ENCODE measurements at places on chromosomes 3 and 15.

- no peak for DNase-seq
These were observed 132.2 kb downstream of the GREM1 start for GRCh38 chr15:32849769-32850668.

GRCh38 chr15:85133709-85134108 lies 152.1 kb downstream of the PDE8A start:
- no peak for DNase-seq

- DNase-seq, result no peak
These were observed 86.7 kb upstream of the ANKRD34C start for GRCh38 chr15:79195802-79196201.

DNA sequence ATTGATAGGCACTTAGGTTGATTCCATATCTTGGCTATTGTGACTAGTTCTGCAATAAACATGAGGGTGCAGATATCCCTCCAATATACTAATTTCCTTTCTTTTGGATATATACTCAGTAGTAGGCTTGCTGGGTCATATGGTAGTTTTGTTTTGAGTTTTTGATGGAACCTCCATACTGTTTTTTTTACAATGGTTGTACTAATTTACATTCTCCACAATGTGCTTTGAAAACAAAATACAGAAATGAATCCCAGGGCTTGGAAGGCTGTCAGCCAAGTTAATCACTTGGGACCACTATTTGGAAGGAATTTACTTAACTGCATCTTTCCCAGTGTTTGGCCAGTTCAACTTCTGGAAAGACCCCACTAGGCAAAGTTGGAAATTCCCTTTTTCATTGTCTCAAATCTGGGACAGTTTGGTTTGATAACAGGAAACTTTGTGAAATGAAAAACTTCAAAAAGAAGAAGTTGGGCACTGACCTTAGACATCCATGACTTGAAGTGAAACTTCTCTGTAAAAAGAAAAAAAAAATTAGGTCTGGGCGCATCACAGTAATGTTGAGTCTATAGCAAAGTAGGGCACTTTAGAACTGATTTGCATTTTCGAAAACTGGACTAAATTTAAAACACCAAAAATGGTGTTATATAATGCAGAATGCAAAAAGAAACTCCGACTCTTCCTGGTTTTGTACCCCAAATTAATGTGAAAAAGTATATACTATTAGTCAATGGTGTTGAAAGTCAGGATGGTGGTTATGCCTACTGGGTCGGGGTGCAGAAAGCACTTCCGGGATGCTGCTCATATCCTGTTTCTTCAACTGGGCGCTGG lies 6.0 kb downstream of the CTSH start:
- no peak for DNase-seq

DNA sequence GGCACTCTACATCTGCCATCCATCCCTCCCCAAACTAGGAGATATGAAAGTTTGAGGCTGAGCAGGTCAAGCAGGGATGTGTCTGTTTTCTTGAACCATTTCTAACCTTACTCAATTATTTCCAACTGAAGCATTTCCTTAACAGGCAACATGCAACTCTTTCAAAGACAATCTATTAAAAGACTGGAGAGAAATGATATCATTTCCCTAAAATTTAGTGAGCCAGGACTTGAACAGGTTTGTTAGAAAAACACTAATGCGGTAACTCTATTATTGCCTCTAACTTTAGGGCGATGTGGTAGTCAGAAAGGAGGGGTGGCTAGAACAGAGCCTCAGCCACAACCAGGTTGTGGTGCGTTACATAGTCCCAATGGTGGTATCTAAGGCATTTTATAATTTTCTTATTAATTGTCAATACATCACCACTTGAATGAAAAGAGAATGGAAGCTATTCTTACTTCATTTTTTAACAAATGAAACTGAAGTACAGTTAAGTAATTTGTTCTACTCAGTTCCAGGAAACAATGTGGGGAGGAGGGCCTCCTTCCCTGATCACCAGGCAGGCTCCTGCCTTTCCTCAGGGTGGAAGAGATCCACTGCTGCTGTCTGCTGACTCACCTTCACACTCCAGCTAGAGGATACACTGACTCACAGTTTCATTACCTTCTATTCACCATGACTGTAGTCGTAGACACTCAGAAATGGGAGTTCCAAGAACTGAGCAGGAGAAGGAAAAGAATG lies 22.8 kb downstream of the MYO1E start:
- peak; percentile 35 for DNase-seq

- no peak for DNase-seq
These were observed 62.9 kb downstream of the CMTM8 start for GRCh38 chr3:32301426-32301825.

DNA sequence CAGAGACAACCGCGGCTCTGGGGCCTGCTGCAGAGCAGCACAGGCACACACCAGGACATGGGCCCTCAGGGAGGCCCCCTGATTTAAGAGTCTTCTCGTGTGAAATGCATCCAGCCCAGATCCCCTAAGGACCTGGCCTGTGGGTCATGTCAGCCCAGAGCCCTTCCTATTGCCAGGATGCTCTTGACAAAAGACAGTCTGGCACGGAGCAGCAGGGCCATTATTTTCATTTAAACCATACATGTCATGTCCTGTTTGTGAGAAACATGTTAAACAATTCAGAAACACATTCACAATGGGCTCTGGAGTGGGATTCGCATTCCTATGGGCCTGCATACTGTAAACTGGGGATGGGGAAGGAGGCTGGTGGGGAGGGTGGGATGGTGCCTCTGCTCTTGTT lies 367.4 kb upstream of the WNT5A start:
- DNase-seq, result no peak

- DNase-seq, result no peak
These were observed 199.1 kb downstream of the LRRN1 start for GRCh38 chr3:3998140-3998922.

DNA sequence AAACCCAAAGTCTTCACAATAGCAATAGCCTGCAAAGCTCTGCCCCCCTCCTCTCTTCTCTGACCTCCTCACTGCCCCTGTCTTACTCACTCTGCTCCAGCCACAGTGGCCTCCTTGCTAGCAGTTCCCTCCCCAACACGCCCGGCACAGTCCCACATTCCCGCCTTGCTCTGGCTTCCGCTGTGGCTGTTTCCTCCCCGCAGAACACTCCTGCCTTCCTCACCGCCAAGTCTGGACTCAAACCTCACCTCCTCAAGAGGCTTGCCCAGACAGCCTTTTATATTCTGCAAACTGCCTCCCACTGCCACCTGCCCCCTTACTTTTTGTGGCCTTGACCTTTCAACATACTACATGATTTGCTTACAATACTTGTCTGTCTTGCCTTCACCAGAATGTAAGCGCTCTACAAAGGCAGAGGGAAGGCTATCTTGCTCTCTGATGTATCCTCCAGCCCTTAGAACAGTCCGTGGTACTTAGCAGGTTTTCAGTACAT lies 406 bp upstream of the MPI start:
- DNase-seq, result no peak

GRCh38 chr15:60416484-60416883 lies 18.7 kb upstream of the ANXA2 start:
- no peak for DNase-seq

DNA sequence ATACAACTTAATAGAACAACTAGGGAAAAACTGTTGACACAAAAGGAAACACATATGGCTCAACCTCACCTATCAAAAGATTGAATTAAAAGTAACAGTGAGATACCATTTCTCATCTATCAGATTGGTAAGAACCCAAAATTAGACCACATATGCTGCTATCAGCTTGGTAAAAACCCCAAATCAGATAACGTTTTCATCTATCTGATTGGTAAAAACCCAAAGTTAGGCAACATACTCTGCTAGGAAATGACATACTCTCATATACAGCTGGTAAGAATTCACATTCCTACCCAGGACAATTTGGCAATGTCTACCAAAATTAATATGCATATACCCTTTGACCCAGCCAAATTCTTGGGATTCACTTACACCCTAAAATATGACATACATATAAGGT lies 26.3 kb downstream of the NRG4 start:
- no peak for DNase-seq

DNA sequence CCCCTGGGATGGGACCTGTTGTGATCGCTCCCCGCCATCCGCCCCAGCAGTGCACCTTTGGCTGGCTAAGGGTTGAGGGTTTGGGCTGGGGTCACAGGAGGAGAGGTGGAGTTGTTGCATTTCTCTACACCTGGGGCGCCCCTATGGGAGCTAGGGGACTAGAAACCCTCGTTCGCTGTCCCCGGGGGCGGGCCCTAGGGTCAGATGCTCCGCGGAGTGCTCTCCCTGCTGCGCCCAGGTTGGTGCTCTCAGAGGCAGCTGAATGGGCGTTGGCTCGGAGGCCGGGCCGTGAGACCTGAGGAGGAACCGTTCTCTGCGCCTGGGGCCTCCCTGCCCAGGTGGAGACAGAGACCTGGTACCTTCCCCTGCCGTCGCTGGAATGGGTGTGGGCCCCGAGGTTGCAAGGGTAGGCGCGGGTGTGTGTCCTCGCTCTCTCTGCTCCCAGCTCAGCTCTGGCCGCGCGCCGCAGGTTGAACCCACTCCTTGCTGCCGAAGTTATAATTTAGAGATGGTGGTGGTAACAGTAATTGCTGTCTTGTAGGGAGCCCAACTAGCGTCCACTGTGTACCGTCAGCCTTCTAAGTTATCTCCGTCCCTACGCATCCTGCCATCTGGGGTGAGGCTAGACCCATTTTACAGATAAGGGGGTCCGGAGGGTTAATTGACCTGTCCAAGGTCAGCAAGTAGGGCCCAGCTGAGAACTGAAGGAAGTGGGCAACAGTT lies 965 bp downstream of the FLNB start:
- no peak for DNase-seq

DNA sequence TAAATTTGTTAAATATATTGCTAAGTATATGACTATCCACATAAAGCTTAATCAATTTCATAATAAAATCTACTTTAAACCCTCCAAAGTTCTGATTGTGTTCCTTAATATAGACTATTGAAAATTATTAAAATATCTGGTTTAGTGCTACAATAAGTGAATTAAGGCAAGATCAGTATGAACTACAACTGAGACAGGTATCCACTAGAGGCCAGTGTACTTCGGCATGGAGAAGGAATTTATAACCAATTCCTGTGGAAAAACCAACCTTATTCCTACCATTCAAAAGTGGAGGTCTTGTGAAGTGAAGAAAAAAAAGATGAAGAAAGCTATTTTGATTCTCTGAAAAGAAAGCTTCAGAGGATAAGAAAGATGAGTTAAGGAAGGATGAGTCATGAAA lies 237.7 kb downstream of the SUCLG2 start:
- DNase-seq, result no peak

GRCh38 chr15:36724493-36724892 lies 145.1 kb downstream of the CDIN1 start:
- DNase-seq, result no peak

DNA sequence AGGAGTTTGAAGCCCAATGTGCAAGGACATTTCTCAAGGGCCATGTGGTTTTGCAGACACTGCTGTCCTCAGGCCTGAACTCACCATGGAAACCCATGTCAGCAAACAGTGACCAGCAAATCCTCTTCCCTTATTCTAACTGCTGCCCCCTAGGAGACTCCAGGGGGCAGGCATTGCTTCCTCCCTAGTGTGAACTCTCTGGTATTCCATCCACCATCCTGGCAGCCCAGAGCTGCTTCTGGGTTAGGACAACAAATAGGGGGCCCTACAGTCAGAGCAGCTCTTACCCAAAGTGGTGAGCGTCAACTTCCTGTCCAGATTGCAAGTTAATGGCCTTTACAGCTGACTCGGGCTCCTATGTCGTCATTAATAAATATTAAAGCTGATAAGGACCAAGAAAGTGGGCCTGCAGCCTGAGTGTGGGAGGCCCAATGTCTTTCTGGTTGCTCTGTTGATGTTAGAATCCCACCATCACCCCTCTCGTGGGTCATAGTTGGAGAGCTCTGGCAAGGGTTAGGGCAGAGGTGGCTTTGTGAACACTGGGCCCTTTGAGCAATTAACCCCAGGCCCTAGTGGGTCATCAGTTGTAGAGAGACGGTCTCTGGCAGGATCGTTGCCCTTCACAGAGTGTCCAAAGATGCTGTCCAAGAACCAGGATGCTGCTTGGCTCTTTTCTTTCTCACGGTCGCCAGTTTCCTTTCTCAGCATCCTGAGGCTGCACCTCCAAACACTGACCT lies 41.5 kb downstream of the TGM4 start:
- no peak for DNase-seq

- no peak for DNase-seq
These were observed 342.7 kb downstream of the PTPRG start for GRCh38 chr3:61903931-61904657.

- DNase-seq, result no peak
These were observed 16.1 kb downstream of the SLC28A2 start for GRCh38 chr15:45268135-45268534.

GRCh38 chr3:166522017-166522416 lies 684.8 kb upstream of the BCHE start:
- DNase-seq, result no peak

GRCh38 chr15:92232876-92233275 lies 160.8 kb upstream of the ST8SIA2 start:
- DNase-seq, result no peak

DNA sequence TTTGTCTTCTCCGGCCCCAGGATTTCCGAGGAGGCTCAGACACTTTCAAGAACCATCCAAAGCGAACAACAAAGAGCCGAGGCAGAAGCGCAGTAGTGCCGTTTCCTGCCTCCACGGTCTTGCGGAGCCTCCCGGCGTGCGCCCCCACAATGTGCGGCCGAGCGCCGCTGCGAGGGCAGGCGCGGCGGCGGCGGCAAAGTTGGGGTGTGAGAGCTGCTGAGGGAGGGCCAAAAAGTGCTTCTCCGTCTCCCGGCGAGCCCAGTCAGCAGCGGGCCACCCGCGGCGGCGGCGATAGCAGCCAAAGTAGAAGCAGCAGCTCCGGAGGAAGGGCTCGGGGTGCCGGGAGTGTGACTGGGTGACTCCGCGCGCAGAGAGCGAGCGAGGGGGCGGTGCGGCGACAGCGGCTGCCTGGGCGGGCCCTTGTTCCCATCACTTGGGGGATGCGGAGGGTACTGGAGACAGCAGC lies 749.1 kb downstream of the ROBO1 start:
- peak; percentile 57 for DNase-seq

- DNase-seq, result no peak
These were observed 735 bp downstream of the GOLGA8B start for GRCh38 chr15:34582461-34583371.

- DNase-seq, result no peak
These were observed 20.2 kb upstream of the TM4SF18 start for GRCh38 chr3:149353581-149354184.

- DNase-seq, result no peak
These were observed 58.6 kb downstream of the WWTR1 start for GRCh38 chr3:149599236-149599635.

DNA sequence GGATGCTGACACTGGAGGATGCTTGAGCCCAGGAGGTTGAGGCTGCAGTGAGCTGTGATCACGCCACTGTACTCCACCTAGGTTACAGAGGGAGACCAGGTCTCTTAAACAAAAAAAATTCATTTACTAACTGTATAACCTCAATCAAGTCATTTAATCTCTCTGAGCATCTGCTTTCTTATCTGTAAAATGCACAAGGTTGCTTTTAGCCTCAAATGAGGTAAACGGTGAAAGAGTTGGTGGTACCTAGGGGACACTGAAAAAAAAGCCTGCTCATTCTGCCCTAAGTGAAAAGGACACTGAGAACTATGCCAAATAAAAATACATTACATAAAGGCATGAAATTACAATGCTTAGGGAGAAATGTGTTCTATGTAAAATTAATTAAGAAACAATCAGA lies 3.4 kb downstream of the PP2D1 start:
- DNase-seq, result no peak

GRCh38 chr3:157226173-157226847 lies 66.4 kb upstream of the CCNL1 start:
- DNase-seq, result no peak

- DNase-seq, result no peak
These were observed 20.4 kb downstream of the RARRES1 start for GRCh38 chr3:158711886-158712285.

- no peak for DNase-seq
These were observed 8.0 kb upstream of the SACM1L start for GRCh38 chr3:45681221-45681620.

- no peak for DNase-seq
These were observed 1.4 kb upstream of the ATP13A3 start for GRCh38 chr3:194488055-194488742.
